ENCODE measurements at places on chromosomes 7 and 10. TPM values are rescaled to one million over a fixed set of nuclear protein-coding genes. Genes with fewer than 3 reads are reported as not detected.

EBLN1 gene
- not detected for polyA plus RNA-seq

OTUD1 gene
- 3.9 TPM for polyA plus RNA-seq

COL17A1 gene
- polyA plus RNA-seq: not detected

PNLIPRP2 gene
- polyA plus RNA-seq: not detected

GDF2 gene
- polyA plus RNA-seq: not detected

PAX4 gene
- polyA plus RNA-seq: not detected

TEX36 gene
- polyA plus RNA-seq: not detected

OR6B1 gene
- polyA plus RNA-seq: not detected

CHRM2 gene
- polyA plus RNA-seq: not detected

HKDC1 gene
- not detected for polyA plus RNA-seq

NKX1-2 gene
- not detected for polyA plus RNA-seq

RBM33 gene
- polyA plus RNA-seq: 61.5 TPM

C10orf62 gene
- polyA plus RNA-seq: not detected

TMEM229A gene
- not detected for polyA plus RNA-seq

TMEM273 gene
- polyA plus RNA-seq: 114 TPM

PFKFB3 gene
- 3.2 TPM for polyA plus RNA-seq

WNT2 gene
- not detected for polyA plus RNA-seq

PDE6C gene
- not detected for polyA plus RNA-seq

CEP55 gene
- not detected for polyA plus RNA-seq

KIF11 gene
- 1.4 TPM for polyA plus RNA-seq

HOXA6 gene
- 3.8 TPM for polyA plus RNA-seq

EVX1 gene
- polyA plus RNA-seq: not detected

NME8 gene
- 4.7 TPM for polyA plus RNA-seq

ST8SIA6 gene
- polyA plus RNA-seq: 16.4 TPM

ASIC3 gene
- polyA plus RNA-seq: not detected

NRBF2 gene
- 15.4 TPM for polyA plus RNA-seq

CYTH3 gene
- 5.8 TPM for polyA plus RNA-seq

MMD2 gene
- not detected for polyA plus RNA-seq

DUSP5 gene
- polyA plus RNA-seq: 2.9 TPM

KIAA1217 gene
- not detected for polyA plus RNA-seq

C7orf57 gene
- not detected for polyA plus RNA-seq

RAB11FIP2 gene
- 5.2 TPM for polyA plus RNA-seq

ZNF800 gene
- 67.8 TPM for polyA plus RNA-seq

CDHR3 gene
- 1.2 TPM for polyA plus RNA-seq

FFAR4 gene
- polyA plus RNA-seq: not detected

CTAGE6 gene
- 0.22 TPM for polyA plus RNA-seq

TMEM140 gene
- polyA plus RNA-seq: 47.5 TPM

TAS2R5 gene
- not detected for polyA plus RNA-seq

PRF1 gene
- 5,696 TPM for polyA plus RNA-seq

AZGP1 gene
- not detected for polyA plus RNA-seq

CH25H gene
- polyA plus RNA-seq: 0.27 TPM

TMEM176A gene
- not detected for polyA plus RNA-seq

TAS2R3 gene
- polyA plus RNA-seq: not detected

KIAA1549 gene
- polyA plus RNA-seq: not detected

ADARB2 gene
- polyA plus RNA-seq: 0.12 TPM

PAPSS2 gene
- not detected for polyA plus RNA-seq

TRPV6 gene
- not detected for polyA plus RNA-seq

RAPGEF5 gene
- 0.11 TPM for polyA plus RNA-seq

GIMAP1 gene
- 19.1 TPM for polyA plus RNA-seq

CYP3A7 gene
- not detected for polyA plus RNA-seq

C10orf105 gene
- not detected for polyA plus RNA-seq

FAM221A gene
- 2.8 TPM for polyA plus RNA-seq

MALRD1 gene
- polyA plus RNA-seq: not detected

PTPRZ1 gene
- not detected for polyA plus RNA-seq

NAMPT gene
- 14.0 TPM for polyA plus RNA-seq

Data from immature natural killer cell (primary cell).